ENCODE measurements at places on chromosomes 1 and 21.

DNA sequence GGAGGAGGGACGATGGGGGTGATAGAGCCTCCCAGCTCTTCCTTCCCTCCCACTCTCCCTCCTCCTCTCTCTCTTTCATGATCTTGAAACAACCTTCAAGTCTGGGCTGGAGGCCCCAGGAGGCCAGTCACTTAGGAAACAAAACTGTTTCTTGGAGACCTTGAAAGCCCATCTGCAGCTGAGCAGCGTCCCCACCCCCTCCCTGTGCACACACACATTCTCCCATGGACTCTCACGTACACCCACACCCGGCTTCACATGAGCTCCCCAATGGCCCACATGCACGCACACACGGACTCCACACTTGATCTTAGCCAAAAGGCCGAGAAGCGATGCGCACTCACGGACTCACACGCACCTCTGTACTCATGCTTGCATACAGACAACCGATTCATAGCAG, 3.2 kb upstream of the ATP1A2 start:
- no peak for DNase-seq

DNA sequence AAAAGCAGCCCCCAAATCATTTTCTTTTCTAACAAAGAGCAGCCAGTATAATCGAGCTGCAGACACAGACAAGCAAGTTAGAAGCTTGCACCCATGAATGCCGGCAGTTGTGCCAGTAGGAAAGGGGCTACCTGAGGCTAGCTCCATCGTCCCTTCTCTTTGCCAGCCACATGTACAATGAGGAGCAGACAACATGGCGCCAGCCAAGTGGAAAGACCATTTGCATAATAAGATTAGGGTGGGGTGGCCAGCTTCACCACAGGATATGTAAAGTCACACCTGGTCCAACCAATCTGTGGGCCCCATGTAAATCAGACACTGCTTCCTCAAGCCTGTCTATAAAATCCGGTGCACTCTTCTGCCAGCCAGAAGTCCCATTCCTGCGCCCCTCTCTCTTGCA, 103.7 kb downstream of the CCDC185 start:
- DNase-seq, result no peak

GRCh38 chr21:21010228-21010627, 12.0 kb downstream of the NCAM2 start:
- no peak for DNase-seq

DNA sequence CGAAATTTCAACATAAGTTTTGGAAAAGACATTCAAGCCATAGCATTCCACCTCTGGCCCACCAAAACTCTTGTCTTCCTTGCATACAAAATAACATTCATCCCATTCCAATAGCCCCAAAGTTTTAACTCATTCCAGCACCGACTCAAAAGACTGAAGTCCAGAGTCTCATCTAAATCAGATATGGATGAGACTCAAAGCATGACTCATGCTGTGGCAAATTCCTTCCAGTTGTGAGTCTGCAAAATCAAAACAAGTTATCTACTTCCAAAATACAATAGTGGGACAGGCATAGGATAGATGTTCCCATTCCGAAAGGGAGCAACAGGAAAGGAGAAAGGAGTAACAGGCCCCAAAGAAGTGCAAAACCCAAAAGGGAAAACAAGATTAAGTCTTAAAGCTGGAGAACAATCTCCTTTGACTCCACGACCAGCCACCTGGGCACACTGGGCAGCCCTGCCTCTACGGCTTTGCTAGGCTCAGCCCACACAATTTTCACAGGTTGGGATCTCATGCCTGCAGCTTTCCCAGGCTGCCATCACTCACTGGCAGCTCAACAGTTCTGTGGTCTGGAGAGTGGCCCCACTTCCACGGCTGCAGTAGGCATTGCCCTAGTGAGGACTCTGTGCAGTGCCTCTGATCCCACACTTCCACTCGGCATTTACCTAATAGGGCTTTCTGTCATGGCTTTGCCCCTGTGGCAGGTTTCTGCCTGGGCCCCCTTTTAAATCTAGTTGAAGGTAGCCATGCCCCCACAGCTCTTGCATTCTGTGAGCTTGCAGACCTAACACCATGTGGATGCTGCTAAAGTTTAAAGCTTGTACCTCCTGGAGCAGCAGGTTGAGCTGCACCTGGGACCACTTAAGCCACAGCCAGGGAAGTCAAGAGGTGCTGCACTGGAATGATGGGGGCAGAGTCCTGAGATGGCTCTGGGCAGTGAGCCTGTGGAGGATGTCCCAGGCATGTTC, 51.0 kb downstream of the RUNX3 start:
- no peak for DNase-seq

DNA sequence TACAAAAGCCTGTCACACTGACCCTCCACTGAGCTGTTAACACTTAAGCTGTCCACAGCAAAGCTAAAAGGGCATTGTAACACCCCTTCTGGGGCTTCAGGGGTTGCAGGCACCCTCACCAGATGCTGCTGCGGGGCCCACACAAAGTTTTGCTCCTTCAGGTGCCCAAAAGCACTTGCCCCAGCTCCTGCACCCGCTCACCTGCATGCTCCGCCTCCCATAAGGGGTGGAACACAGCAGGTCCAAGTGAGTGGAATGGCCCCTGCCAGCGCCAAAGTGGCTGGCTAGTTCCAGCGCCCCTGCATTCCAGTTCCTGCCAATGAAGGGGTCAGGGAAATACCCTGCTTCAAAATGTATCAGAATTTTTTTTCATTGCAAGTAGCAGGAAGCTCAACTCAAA, 7.3 kb upstream of the RBP7 start:
- DNase-seq, result no peak
